Esophagus mucosa (tissue), 1 donor: ENCODE measurements at places on chromosomes 3 and 15. TPM values are rescaled to one million over a fixed set of nuclear protein-coding genes. Genes with fewer than 3 reads are reported as not detected.

The CD200R1 gene
- total RNA-seq = 2.9 TPM

The GRAMD2A gene
- total RNA-seq = 4.0 TPM

The CCR9 gene
- total RNA-seq = not detected

The PLSCR5 gene
- total RNA-seq = not detected

The ADAMTS7 gene
- total RNA-seq = 0.48 TPM

The LARP6 gene
- 1.4 TPM for total RNA-seq

The STXBP5L gene
- total RNA-seq = not detected

DNA sequence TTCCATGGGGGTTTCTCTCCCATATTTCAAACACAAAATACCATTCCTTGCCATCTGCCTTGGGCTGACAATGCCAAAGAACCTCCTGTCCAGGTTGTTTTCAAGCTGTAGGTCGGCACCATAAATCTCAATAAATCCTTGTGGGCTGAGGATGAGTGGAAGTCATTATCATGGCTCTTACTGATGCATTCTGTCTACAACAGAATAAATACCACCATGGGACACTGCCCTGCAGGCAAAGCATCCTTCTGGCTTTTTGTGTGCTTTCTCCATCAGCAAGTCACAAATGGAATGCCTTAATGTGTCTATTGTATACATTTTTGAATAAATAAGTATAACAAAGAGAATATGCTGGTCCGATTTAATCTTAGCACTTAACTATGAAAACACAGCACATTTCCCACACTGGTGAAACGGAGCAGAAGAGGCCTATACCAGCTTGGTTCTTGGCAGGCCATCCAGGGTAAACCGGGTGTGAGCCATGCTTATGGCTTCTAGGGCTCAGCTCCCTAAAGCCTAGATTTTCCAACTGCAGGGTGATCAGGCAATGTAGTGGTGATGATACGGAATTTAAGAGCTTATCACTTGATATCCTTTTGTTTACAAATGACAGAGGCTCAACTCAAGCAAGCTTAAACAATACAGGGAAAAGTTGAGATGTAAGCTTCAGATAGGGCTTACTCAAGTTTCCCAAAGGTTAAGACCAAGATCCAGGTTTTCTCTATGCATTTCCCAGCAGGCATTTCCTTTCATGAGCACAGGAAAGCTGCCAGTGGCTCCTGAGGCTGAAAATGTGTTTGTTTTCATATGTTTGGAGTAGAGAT, 133.2 kb upstream of the LRTM1 start:
- ATAC-seq = no peak

DNA sequence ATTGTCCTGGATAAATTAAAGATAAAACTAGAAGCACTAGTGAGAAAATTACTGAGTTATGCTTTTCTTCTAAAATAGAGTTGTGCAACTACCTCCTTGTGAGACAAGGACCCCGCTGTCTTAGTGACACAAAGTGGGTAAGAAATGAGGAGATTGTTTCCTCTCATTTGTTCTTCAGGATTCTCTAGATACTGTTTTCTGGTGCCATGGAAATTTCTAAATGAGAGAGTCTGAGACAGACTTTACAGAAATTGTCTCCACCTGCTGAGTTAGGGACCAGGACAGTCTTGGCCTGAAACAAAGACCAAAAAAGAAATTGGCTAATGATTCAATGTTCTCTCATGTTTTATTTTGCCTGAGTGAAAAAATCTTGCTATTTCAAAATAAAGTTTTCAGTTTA, 427.5 kb downstream of the TUSC7 start:
- no peak for ATAC-seq

DNA sequence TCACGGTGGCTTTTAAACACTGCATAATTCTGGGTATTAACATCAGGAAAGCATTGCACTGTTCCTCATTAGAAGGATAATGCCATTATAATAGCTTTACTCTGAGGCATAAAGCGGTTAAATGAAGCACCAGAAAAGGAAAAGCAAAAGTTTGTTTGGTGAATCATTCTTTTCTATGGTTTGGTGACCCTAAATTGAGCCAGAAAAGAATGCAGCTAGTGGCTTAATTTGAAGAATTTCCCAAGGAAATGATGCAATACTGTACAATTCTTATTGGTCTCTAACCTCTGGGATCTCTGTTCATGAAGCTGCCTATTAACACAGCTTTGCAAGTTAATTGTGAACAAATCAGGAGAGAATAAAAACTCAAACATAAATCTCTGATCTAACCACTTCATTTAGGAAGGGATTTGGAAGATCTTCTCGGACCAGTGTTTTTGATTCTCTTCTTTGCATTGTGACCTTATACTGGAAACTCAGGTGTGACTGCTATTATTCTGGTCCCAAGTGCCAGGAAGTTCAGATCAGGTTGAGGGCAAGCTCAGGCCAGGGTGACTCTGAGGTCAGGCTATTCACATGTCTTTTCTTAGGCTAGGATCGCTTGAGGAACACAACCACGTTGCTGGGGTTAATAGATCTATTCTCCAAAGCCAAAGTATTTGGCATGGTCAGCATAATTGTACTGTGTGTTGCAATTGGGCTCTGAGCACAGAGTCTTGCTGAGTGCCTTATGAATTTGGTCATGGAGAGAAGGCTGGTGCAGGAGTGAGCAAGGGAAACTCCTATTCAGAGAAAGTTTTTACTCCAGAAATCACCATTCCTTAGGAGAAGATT, 11.3 kb upstream of the DLG1 start:
- peak; percentile 95 for ATAC-seq

DNA sequence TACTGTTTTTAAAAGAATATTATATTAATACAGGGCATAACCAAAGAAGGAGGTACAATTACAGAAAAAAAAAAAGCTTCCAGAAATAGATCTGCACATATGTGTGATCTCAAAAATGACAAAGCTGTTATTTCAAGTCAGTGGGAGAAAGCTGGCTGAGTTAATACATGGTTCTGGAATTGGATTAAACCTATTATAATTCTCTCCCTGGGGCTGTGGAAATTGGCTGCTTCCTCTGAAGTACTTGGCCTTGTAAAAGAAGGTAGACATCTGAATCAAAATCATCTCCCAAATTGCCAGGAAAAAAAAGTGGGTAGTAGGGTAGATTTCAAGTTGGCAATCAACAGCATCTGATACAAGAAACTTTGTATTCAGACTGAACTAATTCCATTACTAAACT, 723.9 kb upstream of the ALCAM start:
- ATAC-seq = no peak

- ATAC-seq = no peak
Measured at GRCh38 chr3:119700920-119701734, 1.7 kb upstream of the CFAP91 start.

DNA sequence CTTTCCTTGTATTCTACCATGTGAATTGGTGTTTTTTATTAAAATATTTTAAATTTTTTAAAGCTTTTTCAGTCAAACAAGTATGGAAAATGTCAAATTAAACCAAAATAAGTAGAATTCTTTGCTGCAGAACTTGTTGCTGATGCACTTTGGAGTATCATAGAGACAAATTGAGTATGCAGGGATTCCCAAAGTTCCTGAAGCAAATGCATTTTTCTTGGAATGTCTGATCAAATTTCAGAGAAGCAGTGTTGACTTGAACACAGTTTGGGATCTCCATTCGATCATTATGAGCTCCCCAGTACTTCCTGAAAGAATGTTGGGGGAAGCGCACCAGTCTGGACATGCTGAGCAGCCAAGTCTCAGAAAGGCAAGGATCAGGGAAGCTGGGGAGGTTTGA, 517.8 kb upstream of the CFAP20DC start:
- no peak for ATAC-seq

DNA sequence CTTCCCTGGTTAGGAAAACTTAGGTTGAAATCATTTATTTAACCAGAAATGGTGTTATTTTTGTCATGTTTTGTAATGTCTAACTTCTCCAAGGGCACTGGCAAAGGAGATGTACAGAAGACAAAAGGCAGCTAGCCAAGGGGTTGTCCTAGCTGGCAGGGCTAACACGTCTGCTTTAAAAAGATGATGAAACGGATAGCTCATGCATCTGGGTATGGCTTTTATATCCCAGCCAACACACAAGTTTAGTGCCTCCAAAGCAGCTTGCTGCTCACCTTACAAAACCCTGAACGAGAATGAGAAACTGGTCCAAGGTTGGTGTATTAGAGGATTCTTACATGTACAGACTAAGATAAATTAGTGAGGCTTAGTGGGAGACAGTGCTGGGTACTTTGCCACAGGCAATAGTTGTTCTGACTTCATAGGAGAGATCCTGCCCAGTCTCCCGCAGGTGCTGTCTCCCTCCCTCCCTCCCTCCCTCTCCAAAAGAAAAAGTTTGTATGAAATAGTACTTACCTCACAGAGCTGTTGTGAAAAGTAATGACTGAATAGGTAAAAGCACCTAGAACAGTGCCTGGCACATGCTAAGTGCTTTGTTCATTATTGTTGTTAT, 47.8 kb downstream of the KCNMB2 start:
- peak; percentile 36 for ATAC-seq

- no peak for ATAC-seq
Measured at GRCh38 chr3:118128886-118129285, 905.8 kb downstream of the IGSF11 start.

GRCh38 chr3:28280781-28281180, 39.4 kb downstream of the CMC1 start:
- no peak for ATAC-seq

- no peak for ATAC-seq
Measured at GRCh38 chr3:171965067-171965712, 74.2 kb upstream of the FNDC3B start.

- no peak for ATAC-seq
Measured at GRCh38 chr3:152104847-152105415, 163.8 kb upstream of the MBNL1 start.

- ATAC-seq = no peak
Measured at GRCh38 chr3:188937389-188937788, 234.4 kb upstream of the TPRG1 start.
